ENCODE measurements at places on chromosomes 6 and 20.

GRCh38 chr6:23522792-23523547 is 603.0 kb upstream of the NRSN1 start:
- no peak for DNase-seq

GRCh38 chr6:87902383-87902782 is 145.3 kb upstream of the SPACA1 start:
- no peak for DNase-seq

- DNase-seq = no peak
Observed at GRCh38 chr6:52271852-52272460, 12.6 kb downstream of the MCM3 start.

- DNase-seq = no peak
Observed at GRCh38 chr6:31568537-31568961, 3.5 kb upstream of the LTA start.

- no peak for DNase-seq
Observed at GRCh38 chr20:19141998-19142397, 70.4 kb upstream of the SLC24A3 start.

- no peak for DNase-seq
Observed at GRCh38 chr20:23255716-23256385, 94.7 kb upstream of the NXT1 start.

DNA sequence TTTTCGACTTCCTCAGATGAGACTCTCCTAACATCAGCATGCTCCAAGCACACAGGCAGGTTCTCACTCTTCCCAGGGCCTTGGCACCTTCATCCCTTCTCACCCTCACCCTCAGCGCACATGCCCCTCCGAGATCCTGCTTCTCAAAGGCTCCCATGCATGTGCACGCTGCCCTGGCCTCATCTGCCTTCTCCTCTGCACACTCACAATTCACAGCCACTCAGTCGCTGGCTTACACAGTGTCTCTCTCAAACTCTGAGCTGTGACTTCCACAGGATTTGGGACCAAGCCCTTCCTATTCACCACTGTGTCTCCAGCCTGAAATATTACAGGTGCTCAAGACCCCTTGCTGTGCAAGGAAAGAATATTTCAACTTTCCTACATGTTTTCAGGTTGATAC is 30.3 kb downstream of the WDR27 start:
- DNase-seq = no peak

DNA sequence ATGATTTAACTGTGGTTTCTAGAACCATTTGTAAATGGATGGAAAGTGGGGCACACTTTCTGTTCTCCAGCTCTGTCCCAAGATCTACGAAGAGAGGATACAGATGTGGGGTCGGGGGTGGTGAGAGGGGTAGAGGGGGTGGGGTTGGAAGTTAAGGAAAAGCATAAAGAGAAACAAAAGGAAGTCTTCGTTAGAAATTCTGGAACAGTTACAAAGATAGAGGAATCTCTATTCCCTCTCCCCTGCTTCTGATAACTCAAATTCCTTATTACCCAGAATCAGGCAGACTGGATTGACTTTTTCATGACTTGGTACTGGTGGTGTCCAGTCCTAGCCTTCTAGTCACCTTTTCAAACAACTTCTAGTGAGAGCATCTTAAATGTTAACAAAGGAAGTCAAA is 4.9 kb downstream of the GCM1 start:
- DNase-seq = no peak

DNA sequence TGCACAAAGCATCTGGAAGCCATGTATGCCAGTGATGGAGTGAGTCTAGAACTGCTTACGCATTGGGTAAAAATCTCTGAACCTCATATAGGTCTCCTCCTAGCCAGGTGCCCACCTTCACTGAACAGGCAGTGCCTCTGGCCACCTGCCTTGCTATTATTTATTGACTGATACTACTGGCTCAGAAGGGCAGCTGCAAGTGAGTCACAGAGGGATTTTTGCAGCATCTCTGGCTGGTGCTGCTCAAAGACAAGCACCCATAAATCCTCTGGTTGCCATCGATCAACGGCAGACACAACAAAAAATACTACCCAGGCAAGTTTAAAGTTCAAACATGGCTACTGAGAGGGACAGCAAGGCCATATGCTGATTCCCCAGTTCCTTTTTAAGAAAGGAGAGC is 279.4 kb downstream of the UBE3D start:
- no peak for DNase-seq

DNA sequence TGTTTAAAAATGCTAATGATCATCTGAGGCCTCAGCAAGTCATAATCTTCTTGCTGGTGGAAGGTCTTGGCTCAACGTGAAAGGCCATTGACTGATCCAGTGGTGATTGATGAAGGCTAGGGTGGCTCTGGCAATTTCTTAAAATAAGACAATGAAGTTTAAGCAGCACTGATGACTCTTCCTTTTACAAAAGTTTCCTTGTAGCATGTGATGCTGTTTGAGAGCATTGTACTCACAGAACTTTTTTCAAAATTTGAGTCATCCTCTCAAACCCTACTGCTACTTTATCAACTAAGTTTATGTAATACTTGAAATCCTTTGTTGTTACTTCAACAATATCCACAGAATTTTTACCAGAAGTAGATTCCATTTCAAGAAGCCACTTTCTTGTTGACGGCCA is 382.3 kb downstream of the ESR1 start:
- no peak for DNase-seq

DNA sequence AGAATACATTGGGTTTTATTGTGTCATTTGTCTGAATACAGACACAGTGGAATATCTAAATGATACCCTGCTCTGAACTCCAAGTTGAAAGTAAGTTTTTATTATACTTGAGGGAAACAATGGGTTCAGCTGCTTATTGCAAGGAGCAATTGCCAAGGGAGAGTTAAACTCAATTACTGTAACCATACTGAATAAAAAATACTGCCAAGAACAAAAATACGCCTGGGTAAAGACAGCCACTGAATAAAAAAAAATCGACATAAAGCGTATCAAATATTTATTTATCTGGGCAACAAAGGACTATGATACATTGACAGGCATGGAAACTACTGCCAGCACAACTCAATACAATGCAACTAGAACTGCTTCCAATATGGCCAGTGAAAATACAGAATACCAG is 18.1 kb downstream of the TFAP2A start:
- no peak for DNase-seq

- DNase-seq = no peak
Observed at GRCh38 chr20:5096463-5096862, 23.3 kb downstream of the PCNA start.

DNA sequence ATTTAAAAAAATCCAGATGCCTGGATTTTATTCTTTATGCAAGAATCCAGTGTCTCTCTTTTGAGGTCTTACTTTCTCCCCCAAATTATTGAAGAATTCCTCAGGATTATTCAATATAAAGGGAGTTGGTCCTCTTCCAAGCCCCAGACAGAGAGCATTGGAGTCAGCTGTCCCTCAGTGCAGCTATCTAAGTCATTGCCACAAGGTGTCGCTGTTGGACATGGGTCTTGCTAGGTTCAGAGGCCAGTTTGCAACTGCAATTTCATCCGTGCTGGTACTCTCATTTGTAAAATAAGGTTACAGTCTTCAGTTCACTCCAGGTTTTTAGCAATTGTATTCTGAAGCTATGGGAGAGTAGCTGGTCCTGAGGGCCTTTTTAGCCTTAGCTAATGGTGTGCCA is 27.8 kb downstream of the CCN2 start:
- no peak for DNase-seq

- DNase-seq = no peak
Observed at GRCh38 chr6:75431379-75431778, 62.2 kb downstream of the FILIP1 start.

DNA sequence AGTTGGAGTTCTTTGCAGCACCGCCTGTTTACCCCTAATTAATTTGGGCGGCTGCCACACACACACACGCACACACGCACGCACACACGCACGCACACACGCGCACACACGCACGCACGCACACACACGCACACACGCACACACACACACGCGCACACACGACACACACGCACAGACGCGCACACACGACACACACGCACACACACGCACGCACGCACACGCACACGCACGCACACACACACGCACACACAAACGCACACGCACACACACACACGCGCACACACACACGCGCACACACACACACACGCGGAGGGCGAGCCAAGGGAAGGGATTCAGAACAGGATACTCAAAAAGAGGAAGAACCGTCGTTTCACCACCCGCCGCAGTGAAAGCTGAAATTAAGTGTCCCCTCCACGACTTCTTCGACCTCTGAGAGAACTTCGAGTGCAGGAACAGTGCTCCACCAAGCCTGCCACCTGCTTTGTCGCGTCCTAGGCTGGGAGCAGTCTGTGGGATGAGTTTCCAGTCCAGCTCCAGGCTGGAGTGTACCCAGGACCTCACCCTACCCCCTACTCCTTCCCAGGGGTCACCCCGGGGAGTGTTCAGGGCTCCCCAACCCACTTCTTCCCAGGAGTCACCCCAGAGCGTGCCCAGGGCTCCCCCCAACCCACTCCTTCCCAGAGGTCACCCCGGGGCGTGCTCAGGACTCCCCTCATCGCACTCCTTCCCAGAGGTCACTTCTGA is 1.1 kb downstream of the RNASET2 start:
- no peak for DNase-seq

DNA sequence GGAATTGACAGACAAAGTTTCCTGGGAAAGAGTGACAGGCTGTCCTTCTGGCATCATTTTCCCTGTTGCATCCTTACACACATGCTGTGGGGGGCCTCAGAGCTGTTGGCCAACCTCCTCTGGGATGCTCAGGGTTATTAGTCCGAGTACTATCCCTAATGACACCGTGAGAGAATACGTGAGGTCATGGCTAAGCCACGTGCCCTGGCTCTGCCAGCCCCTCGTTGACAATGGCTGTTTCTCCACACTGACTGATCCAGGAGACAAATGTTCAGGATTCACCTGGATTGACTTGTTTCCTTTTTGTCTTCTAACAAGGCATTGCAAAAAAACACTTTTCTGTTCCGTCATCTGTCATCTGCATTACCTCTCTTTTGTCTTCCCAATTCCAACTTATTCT is 604.6 kb downstream of the TFAP2A start:
- no peak for DNase-seq

GRCh38 chr6:125363039-125363823 is 61.5 kb upstream of the HDDC2 start:
- peak; percentile 83 for DNase-seq

- DNase-seq = no peak
Observed at GRCh38 chr20:4344670-4345069, 329.3 kb upstream of the RNF24 start.

- no peak for DNase-seq
Observed at GRCh38 chr20:1841554-1842140, 53.6 kb upstream of the SIRPA start.

- DNase-seq = no peak
Observed at GRCh38 chr6:8672882-8673281, 237.5 kb upstream of the SLC35B3 start.

- DNase-seq = no peak
Observed at GRCh38 chr6:89644864-89645263, 6.3 kb upstream of the LYRM2 start.

DNA sequence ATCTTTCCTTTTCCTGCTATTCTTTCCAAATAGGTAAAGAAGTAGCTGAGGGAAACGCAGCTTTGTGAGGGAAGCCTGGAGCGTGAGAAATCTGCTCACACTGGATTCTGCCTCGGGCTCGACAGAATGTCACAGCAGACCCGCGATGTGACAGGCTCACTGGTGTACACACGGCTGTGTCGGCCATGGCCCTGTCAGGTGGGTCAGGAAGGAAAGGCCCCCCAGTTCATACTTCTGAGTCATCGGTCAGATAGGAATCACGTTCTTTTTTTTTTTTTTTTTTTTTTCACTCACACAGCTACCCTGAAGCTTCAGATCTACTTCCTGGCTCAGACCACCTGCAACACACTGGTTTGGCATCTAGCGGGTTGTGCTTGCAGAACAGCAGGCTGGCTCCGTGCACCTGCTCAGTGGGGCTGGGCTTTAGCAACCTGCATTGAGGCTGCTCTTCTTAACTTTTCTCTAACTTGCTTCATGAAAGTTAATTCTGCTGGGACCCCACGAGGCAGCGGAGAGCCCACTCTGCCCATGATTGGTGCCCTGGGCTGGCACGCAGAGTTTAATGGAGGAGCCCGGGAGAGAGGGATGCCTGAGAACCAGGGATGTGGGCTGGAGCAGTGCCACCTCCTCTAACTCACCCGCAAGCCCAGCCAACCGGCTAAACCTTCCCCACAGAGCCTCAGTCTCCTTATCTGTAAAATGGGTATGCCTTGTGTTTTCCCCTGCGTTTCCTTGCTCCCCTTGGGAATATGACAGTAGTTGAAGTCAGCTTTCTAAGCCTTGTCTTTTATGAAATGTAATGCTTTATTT is 61.5 kb upstream of the FNDC1 start:
- DNase-seq = no peak

GRCh38 chr6:15246666-15247499 is 1.0 kb downstream of the JARID2 start:
- no peak for DNase-seq

- DNase-seq = no peak
Observed at GRCh38 chr6:51335543-51335942, 516.9 kb downstream of the TFAP2B start.

All from iPS DF 19.7 (cell line).